ENCODE measurements at places on chromosomes 6 and 20.

GRCh38 chr6:18488004-18488403 lies 100.9 kb downstream of the RNF144B start:
- no peak for DNase-seq

- no peak for DNase-seq
Measured at GRCh38 chr6:119517428-119517827, 167.9 kb upstream of the MAN1A1 start.

DNA sequence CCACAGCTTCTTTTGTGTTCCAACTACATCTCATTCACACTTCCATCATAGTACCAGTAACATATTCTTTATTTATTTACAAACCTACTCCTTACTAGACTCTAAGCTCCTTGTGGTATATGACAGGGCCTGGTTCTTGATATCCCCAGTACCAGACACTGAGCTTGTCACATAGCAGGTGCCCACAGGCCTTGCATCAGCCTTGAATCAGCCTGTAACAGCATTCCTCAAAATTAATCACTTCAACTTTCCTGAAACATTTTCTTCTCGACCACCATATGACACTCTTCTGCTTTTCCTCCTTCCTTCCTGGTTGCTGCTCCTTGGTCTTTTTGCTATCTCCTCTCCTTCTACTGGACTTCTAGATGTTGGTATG lies 24.7 kb upstream of the SRPK1 start:
- no peak for DNase-seq

GRCh38 chr6:35487658-35488516 lies 9.0 kb downstream of the TEAD3 start:
- no peak for DNase-seq

- no peak for DNase-seq
Measured at GRCh38 chr6:31092769-31093505, 19.4 kb downstream of the C6orf15 start.

DNA sequence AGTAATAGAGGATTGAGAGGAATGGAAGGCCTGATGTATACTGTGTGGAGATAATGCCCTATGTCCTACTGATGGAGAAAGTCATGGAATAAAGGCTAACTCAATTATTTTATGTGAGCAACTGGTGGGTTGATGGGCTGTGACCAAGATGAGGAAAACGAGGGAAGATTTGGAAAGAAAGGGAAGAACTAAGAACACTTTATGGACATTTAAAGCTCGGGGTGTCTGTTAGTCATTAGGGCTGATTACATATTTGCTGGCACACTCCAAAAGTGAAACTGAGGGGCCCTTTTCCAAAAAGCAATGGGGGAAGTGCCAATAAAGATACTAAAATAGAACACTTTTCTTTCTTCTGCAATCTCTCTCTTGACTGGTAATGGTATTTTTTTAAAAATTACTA lies 439.5 kb downstream of the PLCB1 start:
- no peak for DNase-seq

DNA sequence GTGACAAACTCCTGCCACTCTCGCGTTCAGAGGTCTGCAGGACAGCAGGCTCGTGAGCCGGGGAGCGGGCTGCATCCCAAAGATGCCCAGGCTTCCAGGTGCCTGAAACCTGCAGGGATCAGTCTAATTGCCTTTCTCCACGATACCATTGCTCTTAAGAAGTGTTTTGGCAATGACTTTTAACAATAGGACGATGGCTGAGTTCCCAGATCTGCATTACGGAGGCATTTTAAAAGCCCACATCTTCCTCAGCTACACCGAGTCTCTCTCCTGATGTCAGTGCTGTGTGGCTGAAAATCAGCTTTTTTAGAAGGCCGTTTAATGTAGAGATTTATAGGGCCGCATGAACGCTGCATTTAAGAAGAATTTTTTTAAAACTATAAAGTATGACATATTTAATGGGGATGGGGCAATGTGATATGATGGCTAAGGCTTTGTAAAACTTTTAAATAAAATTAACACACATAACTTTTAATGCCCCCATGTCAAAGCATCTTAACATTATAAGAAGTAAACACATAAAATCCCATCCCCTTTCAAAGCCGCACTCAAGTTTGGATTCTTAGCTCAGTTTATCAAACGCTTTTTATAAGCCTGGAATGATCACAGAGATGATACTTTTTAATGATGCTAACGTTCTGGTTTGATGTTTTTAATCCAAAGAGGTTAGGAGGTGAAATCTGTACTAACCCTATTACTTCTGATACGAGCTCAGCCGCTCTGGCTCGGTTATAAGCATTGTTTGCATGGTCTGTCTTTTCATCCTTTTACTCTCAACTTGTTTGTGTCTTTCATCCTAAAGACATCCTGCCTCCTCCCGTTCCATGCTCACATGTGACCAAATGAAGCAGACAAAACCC lies 386.0 kb downstream of the SMOC2 start:
- no peak for DNase-seq

- DNase-seq, result no peak
Measured at GRCh38 chr6:84492241-84493165, 265.1 kb upstream of the CEP162 start.

- no peak for DNase-seq
Measured at GRCh38 chr6:78598966-78599365, 268.4 kb upstream of the IRAK1BP1 start.

DNA sequence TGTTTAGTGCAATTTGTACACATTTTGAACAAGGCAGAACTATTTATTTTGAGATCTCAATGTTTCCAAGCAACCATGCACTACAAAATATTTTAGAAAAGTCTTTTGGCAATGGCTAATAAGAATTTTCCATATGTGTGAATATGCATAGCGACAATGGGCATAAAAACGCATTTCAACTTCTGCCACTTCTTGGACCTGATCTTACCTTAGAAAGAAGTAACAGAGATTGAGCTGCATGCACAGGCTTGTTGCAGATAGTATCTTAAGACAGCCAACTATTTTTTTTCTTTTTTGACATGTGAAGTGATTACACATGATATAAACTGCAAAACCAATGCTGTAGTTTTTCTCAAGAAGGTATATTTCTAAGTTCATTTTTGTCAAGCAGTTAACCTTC lies 210.4 kb upstream of the PHACTR1 start:
- no peak for DNase-seq

DNA sequence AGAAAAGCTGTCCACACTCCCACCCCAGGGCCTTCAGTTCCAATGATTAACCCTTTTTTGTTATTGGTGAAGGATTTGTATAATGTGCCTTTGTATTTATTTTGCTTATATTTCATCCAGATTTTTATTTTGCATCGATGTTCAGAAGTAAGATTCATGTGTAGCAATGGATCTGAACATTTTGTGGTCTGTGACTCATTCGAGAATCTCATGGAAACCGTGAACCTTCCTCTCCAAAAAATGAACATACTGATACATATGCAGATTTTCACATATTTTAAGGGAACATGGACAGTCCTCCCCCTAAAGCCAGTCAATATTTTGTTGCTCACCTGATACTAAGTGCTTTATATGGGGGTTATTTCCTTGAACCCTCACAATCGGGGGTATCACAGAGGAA lies 421.8 kb upstream of the SOX4 start:
- no peak for DNase-seq

GRCh38 chr20:51811042-51811355 lies 8.7 kb upstream of the SALL4 start:
- DNase-seq, result no peak

GRCh38 chr6:108716801-108717791 lies 131.1 kb upstream of the ARMC2 start:
- DNase-seq, result no peak

- DNase-seq, result no peak
Measured at GRCh38 chr20:48866936-48867335, 39.1 kb upstream of the PREX1 start.

- DNase-seq, result peak; percentile 85
Measured at GRCh38 chr6:44221291-44221960, 2.0 kb upstream of the SLC29A1 start.

GRCh38 chr20:53699906-53700305 lies 106.3 kb upstream of the ZNF217 start:
- DNase-seq, result no peak

DNA sequence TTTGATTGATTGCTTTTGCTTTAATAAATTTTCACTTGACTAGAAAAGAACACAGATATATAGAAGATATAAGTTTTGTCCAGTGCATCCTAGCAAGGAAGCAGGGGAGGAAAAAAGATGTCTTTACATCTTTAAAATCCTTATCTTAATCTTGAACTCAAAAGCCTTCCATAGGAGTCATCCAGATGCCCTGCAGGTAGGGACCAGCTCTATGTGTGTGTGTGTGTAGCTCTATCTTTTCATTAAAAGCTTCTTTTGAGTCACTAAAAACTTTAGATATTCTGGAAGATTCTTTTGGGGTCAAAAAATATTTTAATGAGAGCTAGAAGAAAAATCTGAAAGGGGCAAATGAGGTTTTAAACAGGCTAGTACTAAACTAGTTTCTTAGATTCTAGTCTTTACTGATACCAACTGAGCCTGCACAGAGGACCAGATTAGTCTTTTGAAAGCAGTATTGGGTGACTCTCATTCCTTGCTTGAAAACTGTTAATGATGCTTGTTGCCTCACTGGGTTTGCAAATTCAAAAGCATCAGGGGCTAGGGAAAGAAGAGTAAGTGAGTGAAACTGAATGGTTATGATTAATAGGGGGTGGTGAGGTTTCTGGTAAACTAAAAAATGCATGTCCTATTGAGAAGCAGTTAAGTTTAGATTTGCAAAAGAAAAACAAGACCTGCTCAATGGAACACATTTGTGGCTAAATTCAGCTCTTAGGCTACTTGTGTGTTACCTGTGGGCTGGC lies 40.6 kb upstream of the JAG1 start:
- no peak for DNase-seq

GRCh38 chr6:5567890-5568289 lies 306.6 kb downstream of the FARS2 start:
- DNase-seq, result no peak

DNA sequence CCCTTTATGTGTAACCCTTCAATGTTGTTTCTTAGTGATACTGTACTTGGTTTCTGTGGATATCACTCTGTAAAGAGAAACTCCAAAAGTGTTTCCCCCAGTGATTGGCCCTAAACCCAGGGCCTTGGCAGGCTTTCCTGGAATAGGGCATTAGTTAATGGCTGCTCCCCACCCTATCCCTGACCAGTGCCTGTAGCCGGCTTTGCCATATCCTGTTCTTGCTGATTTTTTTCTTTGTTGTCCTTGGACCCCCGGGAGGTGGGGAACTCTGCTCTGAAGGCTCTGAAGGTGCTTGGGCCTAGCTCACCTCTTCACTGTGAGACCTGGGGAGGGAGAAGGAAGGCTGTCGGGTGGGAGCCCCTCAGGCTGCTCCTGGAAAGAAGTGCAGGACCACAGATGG lies 120.1 kb downstream of the TCP11 start:
- DNase-seq, result no peak

DNA sequence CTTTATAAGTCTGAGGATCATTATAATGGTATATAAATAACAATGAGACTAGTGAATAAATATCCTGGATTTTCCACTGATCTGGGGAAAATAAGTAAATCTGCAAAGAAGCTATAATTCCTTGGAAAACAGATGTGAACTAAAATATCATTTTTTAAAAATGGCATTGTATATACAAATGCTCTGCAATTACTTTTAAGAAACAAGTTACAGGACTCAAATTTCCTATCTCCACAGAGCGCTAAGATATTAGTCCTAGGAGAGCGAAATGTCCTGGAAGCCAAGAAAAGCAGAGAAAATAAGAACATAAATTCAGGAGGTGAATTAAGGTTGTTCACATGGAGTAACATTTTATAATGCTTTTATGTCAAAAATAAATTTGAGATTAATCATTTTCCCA lies 61.3 kb downstream of the PRKN start:
- no peak for DNase-seq

DNA sequence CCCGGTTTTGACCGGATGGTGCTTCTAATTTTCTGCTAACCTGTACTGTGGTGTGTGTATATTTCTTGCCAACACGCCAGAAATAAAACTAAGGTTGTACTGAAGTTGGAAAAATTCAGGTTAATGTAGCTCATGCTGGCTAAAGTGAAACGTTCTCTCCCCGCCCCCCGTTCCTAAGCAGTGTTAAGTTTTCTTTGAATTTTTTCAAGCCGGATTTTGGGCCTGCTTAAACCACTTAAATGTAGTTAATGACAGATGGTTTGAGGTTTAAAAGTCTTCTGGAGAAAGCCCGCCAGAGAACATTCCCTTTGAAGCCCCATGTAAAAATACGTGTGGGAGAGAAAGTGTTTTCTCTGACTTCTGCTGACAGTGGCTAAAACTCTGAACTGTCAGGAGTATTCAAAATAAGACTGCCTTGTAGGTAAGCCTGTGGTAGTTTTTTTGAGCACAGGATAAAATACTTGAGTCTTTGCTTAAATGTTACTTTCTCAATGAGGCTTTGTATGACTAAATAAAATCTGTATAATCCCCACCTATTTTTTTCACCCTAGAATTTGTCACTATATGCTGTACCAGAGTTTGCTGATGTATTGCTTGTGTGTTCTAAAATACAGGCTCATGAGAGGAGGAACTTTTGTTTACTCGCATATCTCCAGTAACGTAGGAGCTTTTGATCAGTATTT lies 101.3 kb downstream of the OR2B2 start:
- no peak for DNase-seq

GRCh38 chr6:13811627-13812358 lies 2.6 kb downstream of the MCUR1 start:
- DNase-seq, result no peak

- peak; percentile 52 for DNase-seq
Measured at GRCh38 chr6:128327890-128328289, 192.5 kb downstream of the PTPRK start.

GRCh38 chr6:3887150-3887700 lies 38.1 kb downstream of the FAM50B start:
- DNase-seq, result no peak

DNA sequence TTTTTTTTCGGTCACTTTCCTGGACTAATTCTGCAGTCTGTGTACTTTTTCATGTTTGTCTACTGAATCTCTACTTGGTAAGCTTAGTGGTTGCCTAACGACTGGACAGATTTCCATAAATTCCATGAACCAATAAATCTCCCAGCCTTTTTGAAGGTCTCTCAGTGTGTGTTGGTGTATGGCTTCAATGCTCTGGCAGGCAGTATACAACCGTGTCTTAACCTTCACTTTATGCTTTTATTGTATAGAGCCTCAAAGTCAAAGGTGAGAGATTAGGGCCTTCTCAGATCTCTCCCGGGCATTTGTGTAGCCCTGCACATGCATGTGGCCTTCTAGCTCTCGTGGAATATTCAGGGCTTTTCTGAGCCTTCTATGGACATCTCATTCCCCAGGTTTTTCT lies 14.3 kb upstream of the CMTR1 start:
- DNase-seq, result no peak

DNA sequence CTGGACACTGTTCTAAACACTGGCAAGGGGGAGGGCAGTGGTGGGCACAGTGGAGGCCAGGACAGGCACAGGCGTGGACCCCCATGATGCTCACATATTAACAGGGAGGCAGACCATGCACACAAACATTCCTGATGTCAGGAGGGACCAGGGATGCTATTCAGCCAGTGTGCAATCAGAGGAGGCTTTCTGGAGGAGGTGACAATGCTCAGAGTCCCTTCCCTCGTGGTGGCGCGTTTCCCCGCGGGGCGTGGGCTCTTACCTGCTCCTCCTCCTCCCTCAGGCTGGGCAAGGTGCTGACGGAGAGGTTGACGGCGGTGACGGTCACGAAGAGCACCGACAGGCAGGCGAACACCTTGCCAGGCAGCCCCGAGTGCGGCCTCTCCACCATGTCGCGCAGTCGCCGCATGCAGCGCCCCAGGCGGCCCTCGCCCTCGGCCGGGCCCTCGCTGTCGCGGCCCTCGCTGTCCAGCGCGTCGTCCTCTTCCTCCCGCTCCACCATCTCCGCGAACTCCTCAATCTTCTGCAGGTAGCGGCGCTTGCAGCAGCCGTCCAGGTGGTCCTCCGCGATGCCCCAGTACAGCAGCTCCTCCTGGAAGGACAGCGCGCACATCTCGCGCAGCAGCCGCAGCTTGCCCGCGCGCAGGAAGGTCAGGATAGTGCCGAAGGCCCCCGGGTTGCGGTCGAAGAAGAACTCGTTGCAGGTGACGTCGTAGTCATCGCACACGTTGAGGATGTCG lies 13.4 kb downstream of the KCNG1 start:
- no peak for DNase-seq

Data from activated CD8-positive, alpha-beta memory T cell treated with anti-CD3 and anti-CD28 coated beads, Interleukin-2, amount 10 ng/mL, durations not matched to agents 7 days and 5 days (primary cell).